Right renal cortex interstitium (tissue), 3 donors: ENCODE measurements at places on chromosomes 16 and 17. TPM values are rescaled to one million over a fixed set of nuclear protein-coding genes. Genes with fewer than 3 reads are reported as not detected.

KRT32 gene
- not detected for polyA plus RNA-seq

BBS2 gene
- 120 TPM for polyA plus RNA-seq

KRTAP9-8 gene
- not detected for polyA plus RNA-seq

RSAD1 gene
- 48.4 TPM for polyA plus RNA-seq

CTRB2 gene
- polyA plus RNA-seq = not detected

MYL11 gene
- 1.0 TPM for polyA plus RNA-seq

ZG16 gene
- polyA plus RNA-seq = not detected

HSPB9 gene
- polyA plus RNA-seq = 0.14 TPM

GLIS2 gene
- polyA plus RNA-seq = 36.8 TPM

SDR42E1 gene
- polyA plus RNA-seq = 14.9 TPM

- DNase-seq = no peak
Observed at GRCh38 chr17:56936697-56937322, 23.0 kb upstream of the TRIM25 start.

DNA sequence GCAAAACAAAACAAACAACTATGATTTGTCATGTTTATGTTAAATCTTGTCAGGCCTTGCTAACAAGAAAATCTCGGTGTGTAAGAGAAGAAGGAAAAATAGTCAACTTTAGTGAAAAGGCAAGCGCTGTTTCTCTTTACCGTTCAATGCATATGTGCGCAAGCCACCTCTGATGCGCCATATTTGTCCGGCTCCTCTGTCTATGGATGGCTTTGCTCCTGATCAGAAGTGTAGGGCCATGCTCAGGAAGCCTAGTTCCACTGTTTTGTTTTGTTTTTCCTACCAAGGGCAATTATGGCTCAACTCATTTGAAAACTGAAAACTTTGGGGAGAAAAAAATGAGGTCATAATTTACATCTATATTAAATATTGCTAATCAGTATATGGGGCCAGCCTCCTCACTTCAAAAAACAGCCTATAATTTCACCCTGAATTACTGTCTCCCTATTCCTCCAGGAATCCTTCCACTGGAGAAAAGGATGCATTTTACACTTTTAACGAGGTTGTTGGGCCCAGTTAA, 4.5 kb downstream of the MAF start:
- no peak for DNase-seq

- no peak for DNase-seq
Observed at GRCh38 chr17:30368912-30369720, 9.6 kb upstream of the CPD start.

GRCh38 chr16:67999985-68000384, 701 bp upstream of the DPEP2 start:
- DNase-seq = no peak

- DNase-seq = no peak
Observed at GRCh38 chr16:49738832-49739231, 117.1 kb downstream of the ZNF423 start.

- DNase-seq = no peak
Observed at GRCh38 chr17:82767041-82767754, 15.3 kb downstream of the TBCD start.

DNA sequence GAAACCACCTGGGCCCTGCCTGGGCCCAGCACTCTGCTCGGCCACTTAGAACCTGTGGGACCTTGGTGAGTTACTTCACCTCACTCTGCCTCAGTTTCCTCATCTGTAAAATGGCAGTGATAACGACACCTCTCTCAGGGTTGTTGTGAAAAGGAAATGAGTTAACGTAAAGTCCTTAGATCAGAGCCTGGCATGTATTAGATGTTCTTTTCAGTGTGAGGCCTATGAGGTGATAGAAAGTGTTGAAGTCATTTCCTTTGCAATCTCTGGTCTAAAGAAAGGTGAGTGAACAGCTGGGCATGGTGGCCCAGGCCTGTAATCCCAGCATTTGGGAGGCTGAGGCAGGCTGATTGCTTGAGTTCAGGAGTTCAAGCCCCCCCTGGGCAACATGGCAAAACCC, 51.7 kb upstream of the LGALS9 start:
- DNase-seq = no peak

- DNase-seq = no peak
Observed at GRCh38 chr16:4330277-4330874, 14.5 kb downstream of the GLIS2 start.

- DNase-seq = no peak
Observed at GRCh38 chr17:71900621-71901229, 220.1 kb upstream of the SOX9 start.

DNA sequence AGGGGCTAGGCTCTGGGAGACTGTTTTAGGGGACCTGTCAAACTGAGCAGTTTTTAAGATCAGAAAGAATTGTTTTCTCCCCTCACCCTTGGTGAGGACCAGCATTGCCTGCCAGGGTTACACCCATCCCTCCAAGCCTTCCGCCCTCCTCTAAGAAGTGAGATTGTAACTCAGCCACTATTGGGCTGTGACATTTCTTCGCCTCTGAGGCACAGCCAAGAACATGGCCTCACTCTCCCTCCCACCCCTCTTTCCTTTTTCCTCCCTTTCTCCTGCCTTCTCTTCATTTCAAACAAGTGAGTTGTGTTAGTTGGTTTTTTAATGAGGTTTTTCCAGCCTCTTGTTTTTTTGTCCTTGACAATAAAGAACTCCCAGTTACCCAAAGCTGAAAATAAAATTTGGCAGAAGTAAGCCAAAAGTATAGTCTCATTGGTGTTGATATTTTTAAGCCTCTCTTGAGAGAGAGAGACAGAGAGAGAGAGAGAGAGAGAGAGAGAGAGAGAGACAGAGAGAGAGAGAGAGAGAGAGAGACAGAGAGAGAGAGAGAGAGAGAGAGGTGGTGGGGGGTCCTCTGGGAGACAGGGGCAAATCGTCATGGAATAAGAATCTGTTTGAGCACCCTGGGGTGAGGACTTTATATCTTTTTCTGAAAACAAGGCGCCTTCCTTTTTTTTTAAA, 77.2 kb upstream of the TBX2 start:
- DNase-seq = no peak

- DNase-seq = no peak
Observed at GRCh38 chr17:60153606-60154390, 4.0 kb downstream of the CA4 start.

DNA sequence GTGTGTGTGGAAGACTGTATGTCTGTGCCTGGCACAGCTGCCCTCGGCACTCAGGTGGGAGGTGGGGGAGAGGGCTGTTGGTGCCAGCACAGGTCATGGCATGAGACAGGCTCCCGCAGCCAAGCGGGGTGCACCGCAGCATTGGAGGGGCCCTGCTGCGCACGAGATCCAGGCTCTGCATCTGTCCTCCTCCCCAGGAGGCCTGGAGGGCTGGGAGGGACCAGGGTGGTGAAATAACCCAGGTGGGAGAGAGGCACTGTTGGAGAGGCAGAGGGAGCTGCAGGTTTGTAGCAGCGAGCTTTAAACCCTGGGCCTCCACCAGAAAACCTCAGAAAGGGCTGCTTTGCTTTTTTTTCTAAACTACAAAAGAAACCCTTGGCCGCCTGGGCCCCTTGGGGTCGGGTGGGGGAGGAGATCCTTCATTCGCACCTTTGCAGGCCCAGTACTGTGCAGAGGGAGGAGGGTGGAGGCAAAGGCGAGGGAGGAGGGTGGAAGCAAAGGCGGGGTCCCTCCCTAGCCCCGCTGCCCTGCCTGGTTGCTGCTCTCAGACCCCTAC, 241.7 kb downstream of the SEC14L1 start:
- no peak for DNase-seq

GRCh38 chr17:52789829-52790228, 631.3 kb upstream of the CA10 start:
- DNase-seq = no peak

- DNase-seq = no peak
Observed at GRCh38 chr16:76835779-76836300, 355.1 kb upstream of the MON1B start.

DNA sequence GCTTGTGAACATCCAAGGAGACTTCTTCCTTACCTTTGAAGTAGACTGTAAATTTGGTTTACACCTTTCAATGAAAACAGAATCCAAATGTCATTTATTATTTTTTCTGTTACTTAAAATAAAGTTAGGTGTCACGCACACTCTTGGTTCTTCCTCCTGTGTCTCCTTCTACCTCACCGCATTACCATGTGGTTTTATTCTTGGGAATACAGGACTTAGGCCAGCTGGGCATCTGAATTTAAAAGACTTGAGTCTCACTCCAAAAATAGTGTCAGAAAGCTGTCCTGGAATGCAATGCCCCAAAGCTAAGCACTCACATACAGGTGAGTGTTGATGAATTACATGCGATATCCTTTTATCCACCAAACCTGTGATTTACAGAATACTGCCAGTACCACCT, 66.4 kb downstream of the MAF start:
- DNase-seq = no peak

GRCh38 chr16:86693033-86693432, 114.7 kb downstream of the FOXL1 start:
- DNase-seq = no peak

GRCh38 chr16:50290856-50291255, 24.5 kb downstream of the ADCY7 start:
- no peak for DNase-seq

GRCh38 chr17:73429440-73430164, 117.8 kb upstream of the CDC42EP4 start:
- DNase-seq = peak; percentile 59

GRCh38 chr16:87483481-87483880, 9.3 kb downstream of the ZCCHC14 start:
- DNase-seq = no peak

- DNase-seq = no peak
Observed at GRCh38 chr16:14028202-14028601, 42.9 kb upstream of the MRTFB start.

- DNase-seq = no peak
Observed at GRCh38 chr17:17983376-17983775, 10.7 kb downstream of the DRC3 start.
